ENCODE measurements at places on chromosomes 7 and 10.

DNA sequence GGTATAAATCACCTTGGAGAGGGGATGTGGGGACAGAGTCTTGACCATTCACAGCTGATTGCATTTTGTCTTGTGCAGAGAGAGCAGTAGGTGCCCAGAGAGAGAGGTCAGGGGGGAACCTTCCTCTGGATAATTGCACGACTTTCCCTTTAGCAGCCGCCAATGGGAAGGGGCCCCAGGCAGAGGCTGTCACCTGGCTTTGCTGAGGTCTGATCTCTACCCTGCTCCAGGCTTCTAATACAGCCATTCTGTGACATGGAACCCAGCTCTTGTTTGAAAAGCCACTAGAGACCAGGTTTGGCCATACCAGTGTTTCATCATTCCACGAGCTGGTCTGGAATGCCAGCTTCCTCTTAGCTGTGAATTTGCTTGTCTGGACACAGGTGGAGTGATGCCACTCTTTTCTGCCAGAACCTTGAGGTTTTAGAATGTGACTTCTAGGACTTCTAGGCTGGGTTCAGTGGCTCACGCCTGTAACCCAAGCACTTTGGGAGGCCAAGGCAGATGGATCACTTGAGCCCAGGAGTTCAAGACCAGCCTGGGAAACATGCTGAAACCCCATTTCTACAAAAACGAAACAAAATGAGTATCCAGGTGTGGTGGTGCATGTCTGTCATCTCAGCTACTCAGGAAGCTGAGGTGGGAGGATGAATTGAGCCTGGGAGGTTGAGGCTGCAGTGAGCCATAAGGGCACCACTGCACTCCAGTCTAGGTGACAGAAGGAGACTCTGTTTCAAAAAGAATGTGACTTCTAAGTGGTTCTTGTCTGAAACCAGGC is 159.9 kb downstream of the CAMK1D start:
- DNase-seq, result no peak

GRCh38 chr7:2092279-2092678 is 140.5 kb downstream of the MAD1L1 start:
- no peak for DNase-seq

GRCh38 chr10:90447831-90448230 is 410.0 kb downstream of the HTR7 start:
- DNase-seq, result no peak

DNA sequence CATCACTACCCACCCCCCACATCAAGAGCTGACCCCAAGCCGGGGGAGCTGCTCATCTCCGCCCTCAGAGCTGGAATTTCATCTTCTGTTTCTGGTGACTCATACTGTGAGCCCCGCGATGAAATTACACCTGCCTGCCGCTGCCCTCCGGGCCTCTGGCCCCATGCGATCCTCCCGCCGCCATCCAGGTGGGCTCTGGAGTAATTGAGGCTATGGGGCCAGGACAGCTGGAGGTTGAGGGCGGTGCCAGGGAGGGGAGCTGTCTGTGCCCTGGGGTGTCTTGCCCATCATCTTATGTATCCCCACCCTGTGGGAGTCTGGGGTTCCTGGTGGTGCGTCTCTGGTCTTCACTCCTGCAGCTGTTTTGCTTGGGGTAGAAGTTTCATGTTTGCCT is 9.0 kb downstream of the GTF2IRD1 start:
- DNase-seq, result no peak

DNA sequence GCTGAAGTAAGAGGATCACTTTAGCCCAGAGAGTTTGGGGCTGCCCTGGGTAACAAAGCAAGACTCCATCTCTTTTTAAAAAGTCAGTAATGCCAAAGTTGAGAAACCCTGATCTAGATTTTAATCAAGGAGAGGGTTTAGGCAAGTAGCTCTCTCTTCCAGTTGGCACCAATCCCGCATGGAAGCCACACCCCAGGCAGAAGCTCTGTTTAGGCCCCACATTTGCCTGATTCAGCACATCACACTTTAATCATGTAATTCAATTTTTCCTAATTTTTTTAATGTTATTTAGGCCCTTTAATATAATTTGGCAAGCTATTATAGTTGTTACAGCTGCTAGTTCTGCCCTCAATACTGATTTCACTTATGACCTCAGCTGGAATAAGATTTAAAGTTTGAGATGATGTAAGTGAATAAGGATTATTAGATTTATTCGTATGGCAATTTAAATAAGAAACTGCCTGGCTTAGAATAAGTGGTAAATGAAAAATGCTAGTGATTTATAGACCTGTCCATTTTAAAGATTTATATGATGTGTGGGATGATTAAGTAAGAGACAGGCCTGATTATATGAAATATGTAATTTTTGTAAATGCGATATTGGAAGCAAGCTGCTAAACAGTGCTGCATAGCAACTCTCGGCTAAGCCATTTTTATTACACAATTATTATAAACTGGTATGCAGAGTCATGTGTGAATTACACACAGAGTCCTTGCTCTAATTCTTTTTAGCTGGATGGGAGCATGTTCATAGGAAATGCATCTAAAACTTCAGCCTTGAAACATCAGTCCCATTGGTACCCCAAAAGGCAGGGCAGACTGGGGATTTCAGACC is 80.2 kb upstream of the NFE2L3 start:
- no peak for DNase-seq

DNA sequence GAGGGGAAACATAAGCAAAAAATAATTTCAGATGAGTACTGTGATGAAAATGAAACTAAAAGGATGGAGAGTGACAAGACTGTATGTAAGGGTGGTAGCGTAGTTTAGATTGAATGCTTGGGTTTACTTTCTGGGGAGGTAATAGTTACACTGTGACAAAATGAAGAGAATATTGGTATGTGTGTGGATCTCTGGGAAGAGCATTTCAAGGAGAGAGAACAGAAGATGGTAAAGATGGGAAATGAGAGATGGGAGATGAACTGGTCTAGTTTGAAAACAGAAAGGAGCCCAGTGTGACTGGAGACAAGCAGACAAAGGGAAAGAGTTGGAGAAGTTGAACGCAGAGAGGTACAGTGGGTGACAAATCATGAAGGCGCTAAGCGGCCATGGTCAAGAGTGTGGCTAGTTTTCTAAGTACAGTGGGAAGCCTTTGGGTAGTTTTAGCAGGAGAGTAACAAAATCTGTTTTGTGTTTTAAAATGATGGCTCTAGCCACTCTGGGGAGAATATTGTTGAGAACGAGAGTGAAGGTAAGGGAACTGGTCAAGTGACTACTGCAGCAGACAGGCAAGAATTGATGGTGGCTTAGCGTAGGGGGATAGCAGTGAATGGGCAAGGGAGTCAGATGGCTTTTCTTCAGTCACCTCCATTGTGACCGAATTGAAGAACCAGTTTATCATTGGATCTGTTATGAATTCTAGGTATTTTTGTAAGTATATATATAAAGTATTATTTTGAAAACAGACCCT is 22.6 kb downstream of the PALS2 start:
- DNase-seq, result no peak

DNA sequence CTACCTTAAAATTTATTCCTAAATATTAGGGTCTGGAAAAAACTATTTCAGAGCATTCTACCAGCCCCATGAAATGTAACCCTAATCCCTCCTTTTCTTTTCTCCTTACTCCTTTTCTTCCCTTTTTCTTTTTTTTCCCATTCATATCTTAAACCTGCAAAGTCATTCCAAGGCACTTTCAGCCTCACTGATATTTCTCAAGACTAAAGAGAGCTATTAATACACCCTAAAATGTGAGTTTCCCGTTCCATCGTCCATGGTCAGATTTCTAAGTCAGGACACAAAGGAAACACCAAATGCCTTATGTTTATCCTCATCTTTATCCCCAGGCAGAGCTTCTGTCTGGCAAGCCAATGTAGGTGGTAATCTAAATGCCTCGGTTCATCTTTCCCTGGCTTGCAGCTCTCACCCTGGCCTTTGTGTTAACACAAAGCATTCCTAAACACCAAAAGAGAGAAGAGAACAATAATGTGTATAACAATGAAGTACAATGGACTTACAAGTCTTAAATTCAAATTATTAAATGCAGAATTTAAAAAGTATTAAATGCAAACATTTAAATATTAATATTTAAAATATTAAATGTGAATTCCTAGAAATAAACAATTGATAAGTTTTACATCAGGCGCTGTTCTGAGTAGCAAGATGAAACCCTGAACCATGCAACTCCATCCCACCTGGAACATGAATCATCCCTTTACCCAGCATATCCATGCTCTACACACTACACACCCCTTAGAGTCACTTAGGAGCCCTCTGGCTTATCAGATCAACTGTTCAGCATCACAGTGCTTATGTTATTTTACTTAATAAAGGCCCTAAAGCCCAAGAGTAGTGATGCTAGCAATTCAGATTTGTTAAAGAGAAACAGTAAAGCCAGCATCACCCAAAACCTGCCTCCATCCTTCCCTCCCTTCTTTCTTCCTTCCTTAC is 26.8 kb downstream of the MICU1 start:
- no peak for DNase-seq

GRCh38 chr10:43265799-43266721 is 805 bp downstream of the RASGEF1A start:
- DNase-seq, result peak; percentile 26

DNA sequence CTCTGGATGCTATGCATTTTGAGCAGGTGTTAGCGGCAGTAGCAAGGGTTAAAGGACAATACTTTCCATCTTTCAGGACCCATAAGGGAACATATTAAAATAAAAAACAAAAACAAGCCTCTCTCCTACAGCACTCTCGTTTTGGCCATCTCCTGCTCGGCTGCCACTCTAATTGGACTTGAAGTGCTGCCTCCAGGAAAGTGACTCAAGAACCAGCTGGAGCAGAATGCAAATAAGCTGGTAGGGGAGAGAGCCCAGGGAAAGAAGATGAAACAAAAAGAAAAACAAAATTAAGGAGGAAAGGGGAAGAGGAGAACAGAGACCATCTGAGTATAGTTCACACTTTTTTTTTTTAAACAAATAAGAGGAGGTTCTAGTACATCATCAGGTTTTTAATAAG is 65.6 kb downstream of the HBP1 start:
- no peak for DNase-seq

DNA sequence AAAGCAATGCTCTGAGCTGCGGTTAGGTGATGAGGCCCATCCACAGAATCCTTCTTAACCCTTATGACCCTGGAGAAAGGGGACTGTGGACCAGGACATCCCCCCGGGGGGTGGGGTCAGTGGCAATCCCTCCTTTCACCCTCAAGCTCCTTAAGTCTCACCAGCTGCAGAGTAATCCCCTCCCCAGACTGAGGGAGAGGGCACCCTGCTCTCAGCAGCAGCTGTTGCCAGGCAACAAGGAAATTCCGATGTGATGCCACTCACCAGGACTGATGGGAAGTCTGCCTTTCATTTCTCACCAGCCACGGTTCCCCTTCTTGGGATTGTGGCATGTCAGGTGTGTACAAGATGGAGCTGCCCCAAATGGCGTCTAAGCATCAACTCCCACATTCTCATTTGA is 129.6 kb downstream of the DOCK1 start:
- no peak for DNase-seq

DNA sequence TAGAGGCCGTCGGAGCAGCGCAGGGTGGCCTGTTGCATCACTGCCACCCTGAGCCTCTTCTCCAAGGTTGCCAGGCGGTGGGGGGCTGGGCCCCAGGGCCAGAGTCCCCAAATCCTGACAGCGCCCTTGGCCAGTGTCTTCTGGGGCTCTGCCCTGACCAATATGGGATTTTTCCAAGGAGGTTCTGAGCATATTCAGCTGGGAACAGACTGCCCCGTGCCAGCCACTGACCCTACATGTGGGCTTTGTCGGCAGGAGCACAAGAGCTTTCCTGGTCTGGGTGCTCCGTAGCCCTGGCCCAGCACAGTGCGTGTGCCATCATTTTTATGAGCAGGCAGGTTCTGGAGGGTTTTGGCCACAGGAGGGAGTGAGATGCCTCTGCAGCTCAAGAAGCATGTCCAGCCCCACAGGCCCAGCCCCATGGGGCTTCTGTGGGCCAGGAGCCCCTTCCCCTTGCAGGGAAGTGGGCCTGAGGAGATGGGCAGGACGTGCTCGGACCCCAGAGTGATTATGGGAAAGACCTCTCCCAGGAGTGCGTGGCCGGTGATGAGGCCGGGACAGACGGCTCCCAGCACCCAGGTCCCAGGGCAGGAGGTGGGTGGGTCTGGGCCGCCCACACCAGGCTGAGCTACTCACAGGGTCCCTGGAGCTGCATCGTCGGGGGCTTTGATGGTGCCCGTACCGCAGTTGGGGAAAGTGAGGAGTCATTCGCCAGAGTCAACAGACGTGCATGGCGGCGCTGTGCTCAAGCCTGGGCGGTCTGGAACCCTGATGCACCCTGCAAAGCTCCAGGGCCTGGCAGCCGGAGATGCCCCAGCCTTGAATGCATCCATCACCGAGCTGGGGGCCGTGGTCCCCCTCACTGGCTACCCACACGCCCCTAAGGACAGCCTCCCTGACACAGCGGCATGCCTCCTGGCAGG is 66.6 kb downstream of the PWWP2B start:
- DNase-seq, result no peak

- DNase-seq, result no peak
Observed at GRCh38 chr7:66504131-66504530, 124.5 kb upstream of the KCTD7 start.

DNA sequence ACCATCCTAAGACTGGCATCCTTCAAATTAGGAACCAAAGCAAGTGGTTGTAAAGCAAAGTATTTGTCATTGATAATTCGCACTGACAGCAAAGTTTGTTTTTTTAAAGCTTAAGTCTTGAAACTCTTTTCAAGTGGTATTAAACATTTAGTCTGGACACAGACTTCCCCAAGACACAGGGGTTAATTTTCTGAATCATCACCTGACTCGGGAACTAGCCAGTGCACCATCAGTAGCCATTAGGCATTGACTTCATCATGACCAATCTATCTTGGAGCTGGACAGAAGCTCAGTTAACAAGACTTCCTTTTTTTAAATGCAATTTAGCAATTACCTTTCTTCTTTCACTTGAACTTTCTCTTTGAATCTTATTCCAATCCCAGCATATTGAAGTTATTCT is 210.6 kb downstream of the ZNF365 start:
- no peak for DNase-seq

DNA sequence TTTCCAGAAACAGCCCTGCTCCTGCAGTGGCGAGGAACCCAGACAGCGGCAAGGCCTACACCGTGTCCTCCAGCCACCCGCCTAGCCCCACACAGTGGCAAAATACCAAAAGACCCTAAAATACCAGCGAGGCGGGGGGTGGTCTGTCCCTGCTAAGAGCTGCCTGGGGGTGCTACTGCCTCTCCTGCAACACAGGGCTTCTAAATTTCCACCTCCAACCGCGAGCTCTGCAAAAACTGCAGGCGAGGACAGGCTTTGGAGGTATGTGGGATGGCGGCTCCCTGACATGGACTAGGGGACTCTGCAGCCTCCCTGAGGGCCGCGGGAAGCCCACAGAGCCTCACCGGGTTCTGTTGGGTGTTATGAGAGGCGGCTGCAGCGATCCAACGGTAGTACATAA is 122.3 kb downstream of the WDR37 start:
- DNase-seq, result no peak

DNA sequence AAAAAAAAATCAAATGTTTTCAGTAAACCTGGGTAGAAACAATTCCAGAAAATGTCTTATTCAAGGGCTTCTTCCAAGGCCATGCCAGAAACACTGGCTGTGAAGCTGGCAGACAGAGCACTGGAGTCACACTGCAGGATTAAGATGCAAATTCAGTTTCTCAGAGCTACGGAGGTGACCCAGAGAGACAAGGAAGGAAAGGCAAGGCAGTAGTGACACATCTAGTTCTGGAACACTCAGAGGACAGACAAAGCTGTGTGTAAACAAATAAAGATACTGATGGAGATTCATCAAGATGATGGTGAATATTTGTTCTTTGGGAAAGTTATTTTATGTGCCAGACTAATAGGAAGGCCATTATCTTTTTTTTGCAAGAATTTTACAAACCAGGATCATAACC is 608.3 kb upstream of the C7orf33 start:
- no peak for DNase-seq

Data from right hindlimb (tissue), 1 donor.